ENCODE measurements at places on chromosomes 12 and 14.
A peak's percentile ranks its signal among the peaks of the same experiment; 100 is the strongest.

DNA sequence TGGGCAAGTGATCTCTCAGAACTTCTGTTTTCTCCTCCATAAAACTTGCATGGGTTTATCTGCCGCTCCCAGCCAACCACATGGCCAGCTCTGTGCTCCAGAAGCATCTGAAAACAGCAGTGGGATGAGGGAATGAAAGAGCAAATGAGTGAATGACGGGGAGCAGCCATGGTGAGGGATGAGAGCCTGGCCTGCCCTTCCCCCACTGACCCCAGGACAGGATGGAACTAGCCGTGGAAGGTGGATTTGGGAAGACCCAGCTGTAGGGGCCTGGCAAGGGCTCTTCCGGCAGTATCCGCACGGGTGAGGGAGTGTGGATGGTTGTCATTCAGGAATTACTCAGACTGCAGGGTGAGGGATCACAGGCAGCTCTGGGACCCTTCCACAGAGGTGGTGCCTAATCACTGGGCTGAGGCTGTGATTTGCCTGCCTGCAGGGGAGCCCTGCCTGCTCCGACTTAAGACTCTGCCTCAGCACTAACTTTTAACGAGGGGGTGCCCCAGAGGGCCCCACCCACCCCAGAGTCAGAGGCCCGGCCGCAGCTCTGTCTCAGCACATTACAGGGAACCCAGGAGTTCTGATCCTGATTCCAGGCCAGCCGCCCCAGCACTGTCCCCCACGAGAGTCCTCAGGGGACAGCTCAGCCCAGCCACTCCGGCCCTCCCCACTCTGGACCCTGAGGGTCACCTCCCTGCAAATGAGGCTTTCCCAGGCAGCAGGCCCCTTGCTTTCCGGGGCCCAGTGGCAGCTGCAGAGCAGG is 136.8 kb upstream of the C14orf180 start:
- DNase-seq = no peak

DNA sequence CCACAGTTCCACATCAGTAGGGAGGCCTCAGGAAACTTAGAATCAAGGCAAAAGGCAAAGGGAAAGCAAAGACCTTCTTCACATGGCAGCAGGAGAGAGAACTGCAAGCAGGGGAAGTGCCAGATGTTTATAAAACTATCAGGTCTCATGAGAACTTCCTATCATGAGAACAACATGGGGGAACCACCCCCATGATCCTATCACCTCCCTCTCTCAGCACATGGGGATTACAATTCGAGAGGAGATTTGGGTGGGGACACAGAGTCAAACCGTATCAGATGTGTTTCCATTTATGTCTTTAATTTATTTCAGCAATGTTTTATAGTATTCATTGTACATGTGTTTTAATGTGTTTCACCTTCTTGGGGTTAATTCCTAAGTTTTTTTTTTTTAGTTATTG is 25.8 kb downstream of the METAP2 start:
- no peak for DNase-seq

- no peak for DNase-seq
These were observed 1.6 kb upstream of the TAS2R30 start for GRCh38 chr12:11136075-11136474.

- no peak for DNase-seq
These were observed 7.8 kb downstream of the KMT5A start for GRCh38 chr12:123391546-123392343.

GRCh38 chr12:92562063-92562734 is 140.6 kb upstream of the PLEKHG7 start:
- DNase-seq = no peak

DNA sequence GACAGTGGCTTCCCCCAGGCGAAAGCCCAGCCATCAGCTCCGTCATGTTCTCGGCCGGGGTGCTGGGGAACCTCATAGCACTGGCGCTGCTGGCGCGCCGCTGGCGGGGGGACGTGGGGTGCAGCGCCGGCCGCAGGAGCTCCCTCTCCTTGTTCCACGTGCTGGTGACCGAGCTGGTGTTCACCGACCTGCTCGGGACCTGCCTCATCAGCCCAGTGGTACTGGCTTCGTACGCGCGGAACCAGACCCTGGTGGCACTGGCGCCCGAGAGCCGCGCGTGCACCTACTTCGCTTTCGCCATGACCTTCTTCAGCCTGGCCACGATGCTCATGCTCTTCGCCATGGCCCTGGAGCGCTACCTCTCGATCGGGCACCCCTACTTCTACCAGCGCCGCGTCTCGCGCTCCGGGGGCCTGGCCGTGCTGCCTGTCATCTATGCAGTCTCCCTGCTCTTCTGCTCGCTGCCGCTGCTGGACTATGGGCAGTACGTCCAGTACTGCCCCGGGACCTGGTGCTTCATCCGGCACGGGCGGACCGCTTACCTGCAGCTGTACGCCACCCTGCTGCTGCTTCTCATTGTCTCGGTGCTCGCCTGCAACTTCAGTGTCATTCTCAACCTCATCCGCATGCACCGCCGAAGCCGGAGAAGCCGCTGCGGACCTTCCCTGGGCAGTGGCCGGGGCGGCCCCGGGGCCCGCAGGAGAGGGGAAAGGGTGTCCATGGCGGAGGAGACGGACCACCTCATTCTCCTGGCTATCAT is 663 bp downstream of the PTGER2 start:
- no peak for DNase-seq

GRCh38 chr14:67557118-67557517 is 24.0 kb downstream of the PLEKHH1 start:
- DNase-seq = no peak

GRCh38 chr12:40691913-40692764 is at the start of gene CNTN1:
Gene CNTN1, plus strand, starts transcription at chr12:40692439.
- peak; percentile 85 for DNase-seq

DNA sequence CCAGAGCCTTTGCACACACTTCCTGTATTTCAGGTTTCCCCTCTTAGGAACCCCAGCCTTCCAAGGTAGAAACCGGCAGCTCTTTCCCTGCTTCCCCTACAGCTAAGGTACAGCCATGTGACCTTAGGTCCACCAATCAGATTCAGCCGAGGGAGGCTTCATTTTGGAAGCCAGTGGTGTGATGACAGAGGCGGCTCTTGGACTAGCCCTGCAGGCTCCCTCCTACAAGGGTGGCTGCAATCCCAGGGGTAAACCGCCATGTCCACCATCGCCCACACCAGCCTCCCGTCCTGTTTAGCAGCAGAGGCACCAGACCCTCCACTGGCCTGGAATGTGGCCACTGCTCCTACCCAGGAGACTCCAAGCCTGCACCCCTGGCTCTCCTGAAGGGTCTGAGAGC is 65.6 kb downstream of the SERPINA3 start:
- DNase-seq = no peak

- no peak for DNase-seq
These were observed 10.5 kb downstream of the FMNL3 start for GRCh38 chr12:49696723-49697122.

GRCh38 chr12:97322388-97322787 is 140.2 kb upstream of the RMST start:
- DNase-seq = no peak

DNA sequence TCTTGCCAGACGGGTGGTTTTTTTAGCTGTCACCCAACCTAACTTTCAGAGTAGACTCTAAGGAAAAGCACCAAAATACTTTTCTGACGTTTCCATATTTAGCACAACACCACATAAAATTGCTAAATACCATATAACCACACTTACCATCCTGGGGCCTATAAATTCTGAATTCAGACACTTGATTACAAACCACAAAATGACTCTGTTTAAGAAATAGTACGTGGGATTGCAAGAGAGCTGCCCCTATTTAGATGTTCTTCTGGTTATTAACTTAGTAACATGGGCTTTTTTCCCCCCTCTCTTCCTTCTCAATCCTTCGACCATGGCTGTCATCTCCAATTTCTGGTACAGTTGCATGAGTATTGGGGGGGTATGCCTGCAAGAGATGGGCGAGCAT is 287.7 kb downstream of the BMP4 start:
- no peak for DNase-seq

DNA sequence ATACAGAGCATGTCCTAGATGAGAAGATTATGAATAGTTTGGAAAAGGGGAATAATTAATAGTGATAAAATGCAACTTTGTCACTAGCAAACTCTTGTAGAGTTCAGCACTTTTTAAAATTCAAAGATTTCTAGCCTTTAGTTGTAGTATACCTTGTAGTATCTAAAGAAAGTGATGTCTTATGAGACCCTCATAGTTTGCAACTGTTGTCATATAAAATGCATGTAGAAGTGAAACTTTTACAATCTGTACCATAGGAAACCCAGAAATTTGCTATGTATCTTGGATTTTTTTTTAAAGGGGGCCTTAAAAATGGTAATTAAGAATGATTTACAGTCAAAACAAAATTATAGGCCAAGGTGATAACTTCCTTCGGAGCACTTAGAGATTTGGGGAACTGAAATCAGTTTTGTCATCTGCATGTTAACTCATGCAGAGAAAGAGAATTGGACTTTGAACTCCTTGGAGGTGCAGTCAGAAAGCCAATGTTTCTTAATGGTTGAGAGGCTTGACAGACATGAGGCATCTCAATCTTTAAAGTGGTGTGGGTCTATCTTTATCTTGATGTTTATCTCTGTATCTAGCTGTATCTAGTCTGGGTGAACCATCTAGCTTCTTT is 1.3 kb downstream of the LRRK2 start:
- no peak for DNase-seq

DNA sequence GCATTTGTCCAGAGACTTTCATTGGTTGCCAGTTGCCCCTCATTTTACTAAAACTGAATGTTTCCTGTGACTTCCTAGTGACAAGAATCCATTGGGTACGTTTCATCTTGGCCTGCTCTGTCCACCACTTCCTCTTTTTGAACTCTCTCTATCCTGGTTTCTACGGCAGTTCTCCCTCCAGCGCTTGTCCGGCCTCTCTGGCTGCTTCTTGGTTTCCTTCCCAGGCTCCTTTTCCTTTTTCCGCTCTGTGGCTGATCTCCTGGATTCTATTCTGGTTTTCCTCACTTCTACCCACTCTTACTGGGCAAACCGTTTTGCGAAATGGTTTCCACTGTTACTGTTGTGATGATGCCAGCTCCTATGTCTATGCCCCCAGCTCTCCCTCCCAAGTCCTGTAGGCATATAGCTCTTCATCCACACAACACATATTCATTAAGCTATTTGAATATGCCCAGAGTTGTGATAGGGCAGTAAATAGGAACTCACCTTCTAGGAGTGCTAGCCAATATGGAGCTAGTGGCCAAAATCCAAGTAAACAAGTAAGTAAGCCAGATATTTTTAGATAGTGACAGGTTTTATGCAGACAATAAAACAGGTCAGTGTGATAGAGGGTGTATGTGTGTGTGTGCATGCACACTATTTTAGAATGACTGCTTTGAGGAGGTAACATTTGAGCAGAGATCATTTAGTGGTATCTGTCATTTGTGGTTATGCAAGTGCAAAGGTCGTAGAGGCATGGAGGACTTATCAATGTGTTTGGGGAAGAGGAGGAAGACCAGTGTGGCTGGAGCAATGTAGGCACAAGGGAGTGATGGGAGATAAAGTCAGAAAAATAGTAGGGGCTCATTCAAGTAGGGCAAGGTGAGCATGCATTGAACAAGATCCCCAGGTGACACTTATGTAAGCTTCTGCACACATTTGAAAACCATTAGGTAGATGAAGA is 27.9 kb upstream of the CTDSP2 start:
- no peak for DNase-seq

GRCh38 chr12:116882742-116883141 is 1.5 kb upstream of the HRK start:
- peak; percentile 35 for DNase-seq

GRCh38 chr14:44586910-44587309 is 79.8 kb upstream of the FSCB start:
- peak; percentile 91 for DNase-seq

DNA sequence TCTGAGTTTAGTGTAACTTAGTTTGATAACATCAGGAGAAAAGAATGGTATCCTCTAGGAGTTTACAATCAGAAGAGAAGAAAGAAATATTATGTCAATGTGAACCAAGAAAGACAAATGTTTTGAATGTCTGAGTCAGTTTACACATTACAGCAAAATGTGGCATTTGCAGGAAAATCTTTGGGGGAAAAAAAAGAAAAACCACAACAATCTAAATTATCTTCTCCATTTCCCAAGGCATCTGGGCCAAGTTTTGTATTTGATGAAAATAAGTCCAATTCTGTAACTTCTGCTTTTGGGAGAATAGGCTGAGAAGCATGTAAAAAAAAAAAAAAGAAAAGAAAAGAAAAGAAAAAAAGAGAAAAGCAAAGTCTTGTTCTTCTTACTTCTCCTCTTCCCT is 58.8 kb upstream of the FLRT2 start:
- no peak for DNase-seq

GRCh38 chr12:57261428-57261865 is 10.5 kb upstream of the STAC3 start:
- DNase-seq = peak; percentile 64

DNA sequence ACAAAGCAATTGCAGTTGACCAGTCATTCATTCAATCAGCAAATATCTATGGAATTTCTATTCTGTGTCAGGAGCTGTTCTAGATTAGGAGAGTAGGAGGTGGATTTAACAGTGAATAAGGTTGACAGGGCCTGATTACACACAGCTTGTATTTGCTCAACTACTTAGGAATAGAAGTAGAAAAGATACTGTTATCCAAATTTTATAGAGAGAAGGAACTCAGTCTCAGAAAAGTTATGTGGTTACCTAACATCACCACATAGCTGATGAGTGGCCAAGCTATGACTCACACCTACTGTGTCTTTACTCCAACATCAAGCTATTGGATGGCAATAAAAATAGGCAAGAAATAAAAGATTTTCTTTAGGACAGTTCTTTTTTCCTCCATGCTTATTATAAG is 374.8 kb downstream of the RMST start:
- no peak for DNase-seq

GRCh38 chr12:83826112-83826511 is 1086.5 kb downstream of the SLC6A15 start:
- DNase-seq = no peak

DNA sequence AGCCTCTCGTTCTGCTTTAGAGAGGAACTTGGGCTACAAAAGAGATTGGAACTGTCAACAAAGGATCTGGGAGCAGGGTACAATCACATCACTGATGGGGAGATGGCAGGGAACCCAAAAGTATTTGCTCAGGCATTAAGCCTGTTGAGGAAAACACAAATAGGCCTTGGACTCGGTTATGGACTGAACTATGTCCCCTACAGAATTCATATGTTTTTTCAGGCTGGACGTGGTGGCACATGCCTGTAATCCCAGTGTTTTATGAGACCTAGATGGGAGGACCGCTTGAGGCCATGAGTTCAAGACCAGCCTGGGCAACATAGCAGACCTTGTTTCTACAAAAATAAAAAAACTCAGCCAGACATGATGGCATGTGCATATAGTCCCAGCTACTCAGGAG is 13.9 kb downstream of the DDX23 start:
- no peak for DNase-seq

Measured in COR-L47 (cell line).